ENCODE measurements at places on chromosomes 2 and 18. TPM values are rescaled to one million over a fixed set of nuclear protein-coding genes. Genes with fewer than 3 reads are reported as not detected.
A peak's percentile ranks its signal among the peaks of the same experiment; 100 is the strongest.

GRCh38 chr18:3451989-3452749 is 2.2 kb downstream of the TGIF1 start:
- DNase-seq, result peak; percentile 62

DNA sequence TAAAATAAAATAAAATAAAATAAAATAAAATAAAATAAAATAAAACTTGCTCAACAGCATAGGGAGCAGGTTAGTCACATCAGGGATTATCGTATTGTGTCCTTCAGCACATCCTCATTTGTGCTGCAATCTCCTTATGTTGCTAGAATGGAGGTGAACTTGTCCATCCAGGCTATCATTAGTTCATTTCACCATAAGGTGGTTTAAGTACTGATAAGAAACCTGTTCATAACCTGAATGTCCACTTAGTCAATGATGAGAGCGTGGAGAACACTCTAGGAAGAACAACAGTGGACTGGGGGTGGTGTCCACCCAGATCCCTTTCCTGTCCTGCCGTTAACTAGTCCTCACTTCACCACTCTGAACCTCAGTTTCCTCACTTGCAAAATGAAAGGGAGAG is 21.9 kb downstream of the DHRS9 start:
- no peak for DNase-seq

DNA sequence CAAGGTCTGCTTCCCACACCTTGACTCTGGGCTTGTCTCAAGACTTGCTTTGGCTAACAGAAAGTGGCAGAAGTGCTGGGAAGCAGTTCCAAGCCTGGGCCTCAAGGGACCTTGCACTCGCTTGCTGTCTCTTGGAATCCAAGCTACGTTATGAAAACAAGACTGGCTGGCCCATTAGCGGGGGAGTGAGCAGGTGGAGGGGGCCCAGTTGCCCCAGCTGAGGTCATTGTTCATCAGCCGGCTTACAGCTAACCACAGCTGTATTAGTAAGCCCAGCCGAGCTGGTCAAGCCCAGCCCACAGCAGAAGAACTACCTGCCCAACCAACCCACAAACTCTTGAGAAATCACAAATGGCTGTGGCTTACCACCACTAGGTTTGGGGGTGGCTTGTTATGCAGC is 63.1 kb downstream of the MARCO start:
- no peak for DNase-seq

DNA sequence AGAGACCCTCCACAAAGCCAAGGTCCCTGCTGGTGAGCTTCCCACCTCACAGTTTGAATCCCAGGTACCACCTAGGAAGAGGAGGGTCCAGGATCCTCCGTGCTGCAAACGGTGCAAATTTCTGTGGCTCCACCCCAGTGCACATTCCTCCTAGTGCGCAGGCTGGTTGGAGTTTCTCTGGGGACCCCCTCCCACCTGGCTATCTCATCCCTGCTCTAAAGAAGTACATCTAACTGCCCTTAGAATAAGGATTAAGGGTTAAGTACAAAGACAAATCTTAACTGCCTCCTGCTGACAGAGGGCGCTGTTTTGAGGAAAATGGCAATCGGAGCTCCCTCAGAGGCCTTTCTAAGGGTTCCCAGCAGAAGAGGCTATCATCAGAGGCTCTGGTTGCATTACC is 109.6 kb upstream of the FSIP2 start:
- DNase-seq, result no peak

DNA sequence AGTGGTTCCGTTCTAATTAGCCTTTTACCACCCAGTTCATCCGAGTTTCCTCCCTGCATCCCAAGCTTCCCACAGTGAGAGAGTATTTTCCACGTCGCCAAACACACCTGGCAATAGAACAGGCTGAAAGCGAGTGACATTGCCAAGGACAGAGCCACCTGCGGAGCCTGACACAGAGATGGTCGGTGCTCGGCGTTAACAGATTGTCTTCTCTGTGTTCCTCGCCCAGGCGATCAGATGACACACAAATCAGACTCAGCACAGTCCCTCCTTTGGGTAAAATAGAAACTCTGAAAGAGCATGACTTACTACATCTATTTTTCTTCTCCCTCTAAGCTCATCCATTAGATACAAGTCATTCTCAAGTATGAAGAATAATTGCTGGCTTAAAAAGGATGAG is 107.7 kb downstream of the CD226 start:
- DNase-seq, result no peak

DNA sequence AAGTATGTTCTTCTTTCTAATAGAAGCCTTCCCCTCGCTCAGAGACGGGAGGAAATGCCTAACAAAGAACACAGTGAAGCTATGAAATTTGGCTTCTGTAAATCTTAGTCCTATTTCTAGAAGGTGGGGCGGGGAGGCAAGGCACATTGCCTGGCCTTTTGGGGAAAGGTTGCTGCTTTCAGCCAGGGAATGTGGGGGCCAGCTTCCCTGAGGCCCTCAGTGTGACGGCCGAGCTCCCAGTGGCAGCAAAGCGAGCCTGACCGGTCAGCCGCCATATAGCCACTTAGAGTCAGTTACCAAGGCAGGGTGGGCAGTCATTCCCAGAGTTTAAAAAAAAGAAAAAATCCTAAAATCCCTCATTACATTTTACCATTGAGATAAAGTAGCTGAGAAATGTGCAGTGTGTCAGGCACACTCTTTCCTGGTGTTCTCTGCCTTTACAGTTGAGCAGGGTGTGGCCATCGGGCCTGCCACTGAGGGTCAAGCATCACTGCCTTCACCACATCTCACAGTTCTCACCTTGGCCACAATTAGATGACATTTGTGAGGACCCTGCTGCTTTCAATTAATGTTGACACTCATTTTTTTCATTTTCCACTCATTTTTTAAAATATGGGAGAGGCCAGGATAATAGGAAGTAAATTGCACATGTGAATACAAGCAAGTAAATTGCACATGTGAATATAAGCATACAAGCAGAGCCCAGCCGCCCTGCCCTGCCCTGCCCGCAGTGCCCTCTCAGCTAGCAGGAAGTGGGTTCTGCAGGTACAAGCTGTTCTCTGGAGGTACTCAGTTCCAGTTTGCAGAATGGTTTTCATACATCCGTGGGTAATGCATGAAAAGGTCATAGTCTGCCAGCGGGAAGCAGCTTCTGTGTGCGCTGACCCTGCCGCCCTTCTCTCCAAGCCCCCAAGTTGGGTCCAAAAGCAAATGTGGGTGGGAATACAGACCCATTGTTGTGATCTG is 76.9 kb downstream of the WDSUB1 start:
- no peak for DNase-seq

DNA sequence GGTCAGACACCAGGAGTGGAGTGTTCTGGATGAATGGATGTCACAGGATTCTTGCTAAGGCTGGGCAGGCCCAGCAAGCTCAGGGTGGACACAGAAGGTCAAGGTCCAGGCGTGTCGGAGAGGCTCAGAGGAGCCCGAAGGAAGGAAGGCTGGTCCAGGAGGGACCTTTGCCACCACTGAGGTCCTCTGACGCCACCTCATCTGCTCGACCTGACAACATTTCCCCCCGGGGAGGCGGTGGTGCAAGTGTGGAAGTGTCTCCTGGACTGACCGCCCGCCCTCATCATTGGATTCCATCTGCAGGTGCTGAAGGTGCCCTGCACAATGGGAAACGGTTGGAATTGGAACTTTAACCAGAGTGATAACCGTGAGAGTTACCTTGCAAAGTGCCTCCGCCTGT is 124.6 kb downstream of the RTP5 start:
- DNase-seq, result no peak

- DNase-seq, result no peak
Measured at GRCh38 chr2:174332217-174332963, 2.4 kb upstream of the SP9 start.

DNA sequence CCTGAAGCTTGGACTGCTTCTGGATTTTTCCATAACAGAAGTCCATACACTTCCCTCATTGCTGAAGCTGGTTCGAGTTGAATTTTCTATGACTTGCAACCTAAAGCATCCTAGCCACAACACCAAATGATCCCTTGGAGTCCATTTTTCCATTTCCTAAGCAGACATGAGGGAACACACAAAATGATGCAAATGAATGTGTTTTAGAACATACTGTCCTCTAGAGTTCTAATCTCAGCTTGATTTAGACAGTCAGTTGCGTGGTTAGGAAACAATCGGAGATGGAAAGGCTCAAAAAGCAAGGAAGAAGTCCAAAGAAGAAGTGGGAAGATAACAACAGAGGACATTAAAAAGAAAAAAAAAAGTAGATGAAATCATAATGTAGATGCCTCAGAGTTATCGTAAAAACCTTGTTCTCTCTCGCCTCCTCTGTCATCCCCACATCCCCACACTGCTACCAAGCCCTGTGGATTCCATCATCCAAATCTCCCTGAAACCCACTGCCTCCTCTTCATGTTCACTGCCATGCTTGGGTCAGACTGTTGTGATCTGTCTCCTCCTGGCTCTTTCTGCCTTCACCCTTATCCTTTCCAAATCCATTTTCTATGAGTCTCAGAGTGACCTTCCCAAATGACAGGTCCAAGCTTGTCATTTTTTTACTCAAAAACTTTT is 58.4 kb downstream of the TMEM247 start:
- no peak for DNase-seq

- no peak for DNase-seq
Measured at GRCh38 chr18:42931491-42931890, 184.0 kb downstream of the RIT2 start.

DNA sequence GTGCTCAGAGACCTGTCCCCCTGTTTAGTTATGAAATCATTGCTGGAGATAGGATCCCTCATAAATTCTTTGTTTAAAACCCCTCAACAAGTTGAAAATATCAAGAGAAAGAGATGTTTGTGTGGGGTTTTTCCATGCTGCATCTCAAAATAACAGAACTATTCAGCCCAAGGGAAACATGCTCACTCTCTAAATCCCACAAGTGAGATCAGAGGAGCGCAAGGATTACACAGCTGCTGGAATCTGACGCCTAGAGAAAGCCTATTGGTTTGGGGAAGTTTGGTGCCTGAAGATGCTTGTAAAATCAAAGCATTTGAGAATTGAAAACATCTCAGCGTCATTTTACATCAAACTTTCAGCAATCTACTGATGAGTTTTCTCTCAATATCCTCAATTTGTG is 7.9 kb downstream of the FSHR start:
- DNase-seq, result no peak

DNA sequence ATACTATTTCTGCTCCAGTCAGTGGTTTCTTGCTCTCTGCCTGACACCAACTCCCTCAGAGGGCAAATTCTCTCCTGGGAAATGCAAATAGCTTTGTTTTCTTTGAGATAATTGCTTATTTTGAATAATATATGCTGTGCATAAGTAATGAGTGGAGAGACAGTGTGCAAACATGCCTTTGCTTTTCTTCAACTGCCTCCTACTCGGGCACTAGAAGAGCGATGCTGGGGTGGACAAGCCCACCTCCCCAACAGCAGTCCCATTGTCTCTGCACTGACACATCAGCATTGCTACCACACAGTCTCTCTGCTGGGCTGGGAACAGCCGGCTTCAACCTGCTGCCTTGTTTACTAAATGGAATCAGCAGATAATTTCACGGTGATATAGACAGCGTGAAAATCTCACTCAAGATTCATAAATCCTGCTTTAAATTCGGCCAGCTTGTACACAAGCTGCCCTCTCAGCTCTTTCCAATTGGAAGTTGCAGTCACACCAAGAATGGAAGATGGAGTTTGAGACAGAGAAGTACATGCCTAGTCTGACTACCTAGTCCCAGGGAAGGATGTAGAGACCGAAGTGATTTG is 694.5 kb downstream of the TDRD15 start:
- no peak for DNase-seq

- peak; percentile 84 for DNase-seq
Measured at GRCh38 chr2:144524118-144525009, 4.4 kb upstream of the ZEB2 start.

GRCh38 chr2:4828682-4829374 is 863.4 kb upstream of the SOX11 start:
- DNase-seq, result no peak

DNA sequence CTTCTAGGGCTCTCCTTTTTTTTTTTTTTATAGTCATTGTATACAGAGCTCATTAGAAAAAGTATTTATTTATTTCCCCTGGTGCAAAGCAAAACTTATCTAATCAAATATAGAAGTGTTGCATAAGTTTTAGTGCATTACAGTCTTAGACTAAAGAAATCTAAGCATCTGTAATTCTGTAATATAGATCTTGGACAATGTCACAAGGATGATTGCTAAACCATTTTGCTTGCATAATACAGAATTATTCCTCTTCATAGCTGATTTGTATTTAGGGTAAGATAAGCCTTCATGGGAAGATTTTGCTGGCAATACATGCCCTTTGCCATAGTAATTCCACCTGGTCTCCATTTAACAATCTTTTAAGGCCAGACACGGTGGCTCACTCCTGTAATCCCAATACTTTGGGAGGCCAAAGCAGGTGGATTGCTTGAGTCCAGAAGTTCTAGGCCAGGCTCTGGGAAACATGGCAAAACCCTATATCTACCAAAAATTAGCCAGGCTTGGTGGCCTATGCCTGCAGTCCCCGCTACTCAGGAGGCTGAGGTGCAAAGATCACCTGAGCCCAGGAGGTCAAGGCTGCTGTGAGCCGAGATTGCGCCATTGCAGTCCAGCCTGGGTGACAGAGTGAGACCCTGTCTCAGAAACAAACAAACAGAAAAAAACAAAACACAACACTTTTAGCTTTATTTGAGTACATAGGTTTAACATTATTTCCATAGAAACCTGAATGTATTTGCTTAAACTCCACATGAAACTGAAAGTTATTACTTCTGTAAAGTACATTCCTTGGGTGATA is 2.2 kb upstream of the ACADL start:
- no peak for DNase-seq

GRCh38 chr2:36965751-36966369 is 476 bp downstream of the STRN start:
- peak; percentile 57 for DNase-seq

DNA sequence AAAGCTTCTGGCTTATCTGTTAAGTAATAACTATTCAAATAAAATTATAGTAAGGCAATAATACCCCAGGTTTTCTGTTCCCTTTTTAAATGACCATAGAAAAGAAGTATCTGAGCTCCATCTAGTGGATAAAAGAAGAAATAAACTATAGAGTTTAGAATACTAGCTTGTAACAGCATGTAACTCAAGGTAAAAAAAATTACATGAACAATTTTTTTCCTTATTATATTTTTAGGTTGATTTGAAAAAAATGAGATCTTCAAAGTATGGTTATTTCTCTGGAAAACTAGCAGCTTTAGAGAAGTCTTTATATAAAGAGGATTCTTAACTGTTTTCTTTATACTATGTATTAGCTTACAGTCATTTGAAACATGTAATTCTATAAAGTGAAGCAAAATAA is 58.1 kb downstream of the NCKAP1 start:
- no peak for DNase-seq

GRCh38 chr2:177124371-177124770 is 88.2 kb upstream of the HNRNPA3 start:
- DNase-seq, result no peak

DNA sequence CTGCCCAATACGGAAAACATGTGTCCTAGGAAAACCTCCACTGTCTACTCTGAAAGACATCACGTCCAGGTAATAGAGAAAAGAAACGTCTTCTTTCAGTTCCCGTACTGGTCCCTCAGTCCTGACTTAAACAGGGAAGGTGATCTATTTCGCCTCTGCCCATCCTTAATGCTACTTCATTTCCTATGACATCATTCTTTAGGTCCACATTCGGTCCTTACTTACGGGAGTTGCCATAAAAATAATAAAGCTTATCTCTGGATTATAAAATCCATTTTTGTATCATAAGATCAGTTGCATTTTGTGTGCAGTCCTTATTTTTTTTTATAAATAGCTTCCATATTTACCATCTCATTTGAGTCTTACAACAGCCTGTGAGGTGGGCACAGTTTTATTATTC is 3.7 kb downstream of the TGFA start:
- no peak for DNase-seq

Gene CCBE1
- total RNA-seq, result 3.9 TPM

Gene STAT4
- total RNA-seq, result 0.70 TPM

Gene THUMPD2
- 5.7 TPM for total RNA-seq

Gene IHH
- not detected for total RNA-seq

Gene SP140L
- total RNA-seq, result 5.5 TPM

Gene KYNU
- total RNA-seq, result 1.3 TPM

Gene GNLY
- total RNA-seq, result 1.7 TPM

Gene REG3A
- not detected for total RNA-seq

Measured in Right ventricle myocardium superior (tissue), 1 donor.